ENCODE measurements at places on chromosomes 12 and 14.

DNA sequence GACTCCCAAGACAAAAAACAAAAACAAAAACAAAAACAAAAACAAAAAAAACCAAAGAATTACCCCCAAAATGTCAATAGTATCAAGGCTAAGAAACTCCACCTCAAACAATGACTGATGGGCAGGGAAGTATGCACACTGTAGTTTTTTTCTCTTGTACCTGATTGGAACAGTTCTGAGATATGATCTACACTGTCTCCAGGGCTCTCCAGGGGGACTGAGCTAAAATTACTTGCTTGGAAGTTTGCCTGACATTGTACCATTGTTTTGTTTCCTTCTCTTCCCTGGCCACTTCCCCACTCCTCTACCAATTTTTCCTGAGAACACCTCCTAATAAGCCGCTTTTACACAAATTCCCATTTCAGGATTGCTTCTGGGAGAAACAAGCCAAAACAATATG is 22.3 kb upstream of the CATSPERB start:
- no peak for DNase-seq

DNA sequence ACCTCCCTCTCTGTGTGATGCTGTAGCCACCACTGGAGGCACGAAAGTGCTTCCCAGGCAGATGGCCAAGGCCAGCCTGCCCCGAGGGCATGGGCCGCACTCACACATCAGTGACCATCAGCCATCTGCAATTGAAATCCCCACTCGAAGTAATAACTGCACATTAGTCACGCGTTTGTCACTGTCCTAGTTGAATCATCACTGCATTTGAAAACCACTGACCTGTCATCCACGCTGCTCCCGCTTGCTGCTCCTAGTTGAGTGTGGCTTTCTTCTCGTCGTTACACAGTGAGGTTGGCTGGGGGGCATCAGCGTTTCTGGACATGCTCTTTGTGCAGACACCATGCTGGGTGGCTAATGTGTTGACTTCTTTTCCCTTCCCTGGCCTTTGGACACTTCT is 176.1 kb downstream of the ADGRD1 start:
- DNase-seq: no peak

DNA sequence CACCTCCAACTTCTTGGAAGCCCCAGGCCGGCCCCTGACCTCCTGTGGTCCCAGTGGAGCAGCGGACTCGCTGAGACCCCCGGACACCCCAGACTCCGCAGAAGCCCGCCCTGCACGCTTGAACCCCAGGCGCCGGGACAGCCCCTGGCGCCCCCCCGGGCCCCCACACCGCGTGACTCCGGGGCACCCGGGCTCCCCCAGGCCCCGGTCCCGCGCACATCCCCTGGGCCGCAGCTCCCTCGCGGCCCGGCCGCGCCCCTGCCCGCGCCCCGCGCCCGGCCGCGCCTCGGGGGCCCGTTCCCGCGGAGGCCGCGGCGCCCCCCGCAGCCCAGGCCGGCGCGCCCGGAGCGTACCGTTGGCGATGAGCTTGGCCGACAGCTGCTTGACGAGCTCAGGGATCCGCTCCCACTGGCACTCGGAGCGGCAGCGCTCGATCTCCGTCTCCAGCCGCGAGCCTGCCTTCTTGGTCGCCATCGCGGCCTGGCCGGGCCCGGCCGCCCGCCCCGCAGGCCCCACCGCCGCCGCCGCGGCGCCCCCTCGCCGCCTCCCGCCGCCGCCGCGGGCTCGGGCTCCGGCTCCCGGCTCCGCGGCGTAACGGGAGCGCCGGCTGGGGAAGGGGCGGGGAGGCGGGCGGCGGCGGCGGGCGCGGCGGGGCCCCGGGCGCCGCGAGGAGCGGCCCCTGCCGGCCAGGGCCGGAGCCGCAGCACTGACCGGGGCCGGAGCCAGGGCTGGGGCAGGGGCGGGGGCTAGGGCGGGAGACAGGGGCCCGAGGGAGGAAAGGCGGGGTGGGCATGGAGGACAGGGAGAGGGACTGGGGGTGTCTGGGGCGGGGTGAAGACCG is at the start of gene TTC7B:
Gene TTC7B (minus strand): TSS at position 609 of the 841 bp plus-strand sequence. CDS start 135 bp downstream, at position 474.
- peak; percentile 64 for DNase-seq

DNA sequence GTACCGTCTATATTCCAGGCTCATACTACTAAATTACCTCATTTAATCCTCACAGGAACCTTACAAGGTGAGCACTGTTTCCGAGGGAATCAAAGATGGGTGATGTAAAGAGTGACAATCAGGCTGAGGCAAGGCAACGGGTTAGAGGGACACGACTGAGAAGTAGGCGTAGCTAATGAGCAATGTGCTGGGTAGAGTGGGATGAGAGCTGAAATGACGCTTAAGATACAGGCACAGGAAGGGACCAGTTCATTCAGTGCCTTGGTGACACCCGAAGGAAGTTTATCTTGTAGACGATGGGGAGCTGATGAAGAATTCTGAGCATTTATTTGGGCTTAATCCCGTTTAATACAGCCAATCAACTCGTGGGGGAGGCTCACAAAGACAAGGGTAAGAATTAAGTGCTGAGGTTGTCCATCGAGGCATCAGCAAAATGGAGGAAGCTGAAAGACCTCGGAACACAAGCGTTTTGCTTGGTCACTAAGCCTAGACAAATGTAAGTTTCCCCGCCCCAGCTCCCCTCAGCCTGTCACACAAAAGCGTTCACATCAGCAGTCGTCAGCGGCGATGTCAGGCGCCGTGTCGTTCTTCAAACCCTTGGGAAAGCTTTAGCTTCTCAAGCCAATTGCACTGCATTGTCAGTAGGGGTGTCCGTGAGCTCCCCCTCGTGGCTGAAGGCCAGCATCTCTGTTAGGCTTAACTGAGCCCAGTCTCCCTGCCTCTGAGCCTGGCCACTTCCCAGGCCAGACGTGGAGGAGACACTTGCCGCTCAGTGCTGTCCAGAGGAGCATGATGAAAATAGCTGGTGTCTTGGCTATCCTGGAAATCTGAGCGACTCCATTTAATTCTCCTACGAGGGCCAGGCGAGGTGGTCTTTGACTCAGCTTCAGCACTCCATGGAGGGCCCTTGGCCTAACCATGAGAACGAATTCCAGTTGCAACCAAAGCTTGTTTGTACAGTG is 288.5 kb upstream of the G2E3 start:
- DNase-seq: peak; percentile 95

- no peak for DNase-seq
These were observed 87.1 kb downstream of the TMCC3 start for GRCh38 chr12:94563286-94563685.

DNA sequence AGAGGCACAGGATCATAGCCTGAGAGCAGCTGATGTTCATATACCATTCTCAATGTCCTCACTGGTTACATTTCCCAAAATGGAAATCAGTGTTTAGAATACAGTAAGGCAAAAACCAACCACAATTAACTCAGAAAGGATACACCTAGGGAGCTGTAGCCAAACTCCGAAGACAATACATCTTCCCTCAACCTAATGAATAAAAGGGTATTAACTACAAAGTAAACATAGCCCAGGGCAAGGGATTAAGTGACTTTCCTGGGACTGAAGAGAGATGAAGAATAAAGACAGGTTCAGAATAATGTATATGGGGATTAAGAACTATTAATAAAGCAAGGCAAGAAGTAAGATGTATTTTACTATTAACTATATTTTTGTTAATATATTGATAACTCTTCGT is 79.5 kb downstream of the RPS29 start:
- DNase-seq: no peak

GRCh38 chr14:79293482-79294177 is 917.7 kb downstream of the DIO2 start:
- no peak for DNase-seq

GRCh38 chr12:121536899-121537813 is 43.7 kb downstream of the KDM2B start:
- DNase-seq: peak; percentile 57

DNA sequence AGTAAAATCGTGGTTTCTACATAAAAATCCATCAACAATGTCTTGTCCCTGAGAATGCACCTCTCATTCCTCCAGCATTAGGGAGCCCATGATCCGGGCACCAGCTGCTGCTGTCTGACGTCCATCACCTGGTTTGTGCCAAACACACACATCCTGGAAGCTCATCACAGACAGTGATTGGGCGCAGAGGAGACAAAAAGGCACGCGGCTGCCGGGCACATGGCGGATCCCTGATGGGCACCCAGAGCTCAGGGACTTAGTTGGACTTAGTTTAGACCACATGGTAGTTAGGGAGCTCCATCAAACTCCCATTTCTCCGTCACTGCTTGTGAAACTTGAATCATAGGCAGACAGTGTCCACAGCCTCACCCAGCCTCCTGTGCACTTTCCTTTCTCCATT is 1059.3 kb downstream of the TMEM121 start:
- no peak for DNase-seq

DNA sequence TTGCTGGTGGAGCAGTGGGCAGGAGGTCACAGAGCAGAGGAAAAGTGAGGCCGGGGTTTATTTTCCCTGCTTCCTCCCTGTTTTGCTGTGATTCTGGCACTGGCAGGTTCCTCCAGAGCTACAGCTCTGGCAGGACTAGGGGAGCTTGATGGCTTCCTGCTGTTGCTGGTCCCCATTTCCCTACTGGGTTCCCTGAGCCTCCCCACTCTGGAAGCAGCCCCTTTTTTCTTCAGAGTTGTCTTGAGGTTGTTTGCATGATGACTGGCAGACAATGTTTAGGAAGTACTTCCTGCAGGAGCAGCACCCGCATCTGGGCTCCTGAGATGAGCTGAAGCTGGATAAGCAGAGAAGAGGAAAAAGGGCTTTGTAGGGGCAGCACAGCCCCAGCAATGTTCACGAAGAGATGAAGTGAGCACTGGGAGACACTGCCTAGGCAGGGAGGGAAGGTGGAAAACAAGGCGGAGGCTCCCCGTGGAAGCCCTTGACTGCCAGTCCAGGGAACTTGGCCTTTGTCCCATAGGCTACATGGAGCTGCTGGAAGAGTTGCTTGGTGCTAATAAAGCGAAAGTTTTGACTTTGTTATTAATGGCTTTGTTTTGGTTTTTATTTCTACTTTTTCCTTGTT is 126.9 kb downstream of the SLC38A6 start:
- no peak for DNase-seq

Measured in WTC11 (cell line).